ENCODE measurements at places on chromosomes 11 and 22. TPM values are rescaled to one million over a fixed set of nuclear protein-coding genes. Genes with fewer than 3 reads are reported as not detected.

The GGTLC2 gene
- total RNA-seq, result not detected

DNA sequence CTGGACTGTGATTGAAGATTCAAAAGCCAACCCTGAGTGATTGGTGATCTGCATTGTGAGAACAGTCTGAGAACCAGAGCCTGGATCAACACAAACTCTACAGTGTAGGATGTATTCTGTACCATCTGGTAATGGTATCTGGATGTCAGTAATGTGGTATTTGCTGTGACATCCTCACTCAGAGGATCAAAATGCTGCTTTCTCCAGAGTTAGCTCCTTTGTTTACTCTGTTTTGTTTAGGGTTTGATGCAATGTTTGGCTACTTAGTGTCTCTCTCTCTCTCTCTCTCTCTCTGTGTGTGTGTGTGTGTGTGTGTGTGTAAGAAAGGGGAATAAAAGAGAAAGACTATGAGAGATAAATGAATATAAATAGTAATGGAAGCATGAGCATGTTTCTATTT, 24.3 kb downstream of the CASP4 start:
- no peak for DNase-seq

The TRIM6 gene
- total RNA-seq, result 1.4 TPM

GRCh38 chr22:48779661-48780596, 1047.7 kb downstream of the BRD1 start:
- DNase-seq, result no peak
